Endothelial cell (in vitro differentiated cells): ENCODE measurements at places on chromosomes 4 and X. TPM values are rescaled to one million over a fixed set of nuclear protein-coding genes. Genes with fewer than 3 reads are reported as not detected.

Gene CSAG3
- 5.5 TPM for total RNA-seq

Gene NAA11
- not detected for total RNA-seq

Gene BEND2
- not detected for total RNA-seq

Gene DACH2
- 0.08 TPM for total RNA-seq

Gene C4orf46
- total RNA-seq, result 7.0 TPM

Gene CXCL5
- 3.4 TPM for total RNA-seq

Gene EREG
- not detected for total RNA-seq

Gene LIMCH1
- 257 TPM for total RNA-seq

Gene PABPC5
- 1.5 TPM for total RNA-seq

DNA sequence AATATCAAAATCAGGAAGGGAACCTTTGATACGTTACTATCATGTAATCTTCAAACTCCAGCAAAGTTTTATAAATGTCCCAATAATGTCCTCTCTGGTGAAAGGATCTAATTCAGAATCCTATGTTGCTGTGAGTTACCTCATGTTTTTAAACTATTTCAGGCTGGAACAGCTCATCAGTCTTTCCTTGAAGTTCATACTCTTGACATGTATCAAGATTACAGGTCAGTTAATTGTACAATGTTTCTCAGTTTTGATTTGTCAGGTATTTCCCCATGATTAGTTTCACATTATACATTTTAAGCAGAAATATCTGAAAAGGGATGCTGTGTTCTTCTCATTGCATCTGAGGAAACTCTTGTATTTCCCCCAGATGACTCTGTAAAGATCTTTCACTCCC lies 136.5 kb upstream of the HS3ST1 start:
- H3K36me3 ChIP-seq, result no peaks in the 10 kb centered on the region
- no peak overlapping the region for H3K4me3 ChIP-seq
- H3K27ac ChIP-seq, result no peak overlapping the region
- no peaks in the 10 kb centered on the region for H3K27me3 ChIP-seq
- no peak for DNase-seq

GRCh38 chr4:100117750-100118149 lies 72.5 kb downstream of the DDIT4L start:
- peaks cover 2% of the 10 kb centered on the region for H3K27me3 ChIP-seq
- H3K27ac ChIP-seq, result no peak overlapping the region
- no peak for DNase-seq
- H3K4me1 ChIP-seq, result peaks cover 27% of the 10 kb centered on the region
- H3K4me3 ChIP-seq, result no peak overlapping the region
- no peaks in the 10 kb centered on the region for H3K36me3 ChIP-seq

GRCh38 chrX:10296576-10296975 lies 139.8 kb downstream of the CLCN4 start:
- H3K4me3 ChIP-seq, result no peak overlapping the region
- H3K4me1 ChIP-seq, result no peaks in the 10 kb centered on the region
- no peaks in the 10 kb centered on the region for H3K27me3 ChIP-seq
- DNase-seq, result no peak
- H3K27ac ChIP-seq, result no peak overlapping the region

DNA sequence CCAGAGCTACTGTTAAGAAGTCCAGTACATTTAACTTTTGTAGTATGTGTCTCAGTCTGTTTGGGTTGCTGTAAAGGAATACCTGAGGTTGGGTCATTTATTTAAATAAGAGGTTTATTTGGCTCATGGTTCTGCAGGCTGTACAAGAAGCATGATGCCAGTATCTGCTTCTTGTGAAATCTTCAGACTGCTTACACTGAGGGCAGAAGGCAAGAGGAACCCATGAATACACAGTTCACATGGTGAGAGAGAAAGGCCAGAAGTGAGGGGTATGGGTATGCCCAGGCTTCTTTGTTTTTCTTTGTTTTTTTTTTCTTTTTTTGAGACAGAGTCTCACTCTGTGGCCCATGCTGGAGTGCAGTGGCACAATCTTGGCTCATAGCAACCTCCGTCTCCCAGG lies 6.0 kb upstream of the CISD2 start:
- no peak for DNase-seq
- H3K27me3 ChIP-seq, result peaks cover 5% of the 10 kb centered on the region
- peaks cover 7% of the 10 kb centered on the region for H3K4me1 ChIP-seq
- peaks cover 13% of the 10 kb centered on the region for H3K36me3 ChIP-seq
- no peak overlapping the region for H3K4me3 ChIP-seq

DNA sequence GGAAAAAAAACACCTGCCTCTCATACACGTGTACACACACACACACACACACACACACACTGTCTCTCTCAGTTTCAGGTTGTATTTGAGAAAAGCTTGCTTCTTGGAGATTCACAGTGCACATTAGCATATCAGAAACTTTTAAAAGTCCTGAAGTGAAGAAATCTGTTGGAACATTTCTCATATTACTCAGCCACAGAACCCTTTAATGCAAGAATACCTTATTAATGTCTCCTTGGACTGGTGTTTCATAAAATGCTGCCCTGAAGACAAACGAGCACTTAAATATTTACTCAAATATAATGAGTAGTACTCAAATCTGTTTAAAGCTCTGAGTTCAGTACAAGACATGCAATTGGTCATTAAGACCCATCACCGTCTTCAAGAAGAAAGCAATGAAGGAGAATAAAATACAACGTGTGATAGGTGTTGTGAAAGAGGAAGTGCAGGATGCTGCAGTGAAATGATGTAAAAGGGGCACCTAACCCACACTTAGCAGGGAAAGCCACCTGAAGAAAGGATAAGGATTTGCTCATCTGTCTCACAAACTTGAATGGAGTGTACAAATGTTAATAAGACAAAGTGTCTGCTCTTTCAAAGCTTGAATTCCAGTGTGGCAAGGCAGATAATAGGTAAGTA lies 57.0 kb downstream of the DCLK2 start:
- peaks cover 5% of the 10 kb centered on the region for H3K4me1 ChIP-seq
- no peak for DNase-seq
- H3K27ac ChIP-seq, result no peak overlapping the region
- no peaks in the 10 kb centered on the region for H3K36me3 ChIP-seq
- no peaks in the 10 kb centered on the region for H3K27me3 ChIP-seq
- H3K4me3 ChIP-seq, result no peak overlapping the region

DNA sequence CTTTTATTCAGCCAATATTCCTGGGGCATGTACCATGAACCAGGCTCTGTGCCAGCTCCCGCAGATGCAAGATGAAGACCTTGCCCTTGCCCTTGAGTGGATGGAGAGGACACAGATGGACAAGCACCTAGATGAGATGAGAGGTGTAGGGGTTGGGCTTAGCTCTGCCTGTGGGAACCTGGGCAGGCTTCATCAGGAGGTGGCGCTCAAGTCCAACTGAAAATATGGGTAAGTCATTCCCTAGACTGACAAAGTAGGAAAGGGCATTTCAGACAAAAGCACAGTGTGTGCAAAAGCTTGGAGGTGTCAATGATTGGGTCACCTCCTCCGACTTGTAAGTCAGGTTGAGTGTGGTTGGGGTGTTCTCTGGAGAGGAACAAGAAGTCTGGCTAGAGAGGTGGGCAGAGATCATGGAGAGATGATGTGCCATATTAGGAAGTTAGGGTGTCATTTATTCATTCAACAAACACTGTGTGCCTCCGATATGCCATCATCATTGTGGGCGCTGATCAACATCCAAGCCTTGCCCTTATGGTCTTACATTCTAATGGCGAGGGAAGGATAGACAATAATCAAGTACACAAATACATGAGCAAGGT lies 64.6 kb downstream of the ANAPC4 start:
- no peak overlapping the region for H3K27ac ChIP-seq
- peaks cover 2% of the 10 kb centered on the region for H3K27me3 ChIP-seq
- H3K4me1 ChIP-seq, result no peaks in the 10 kb centered on the region
- H3K36me3 ChIP-seq, result no peaks in the 10 kb centered on the region
- no peak overlapping the region for H3K4me3 ChIP-seq

DNA sequence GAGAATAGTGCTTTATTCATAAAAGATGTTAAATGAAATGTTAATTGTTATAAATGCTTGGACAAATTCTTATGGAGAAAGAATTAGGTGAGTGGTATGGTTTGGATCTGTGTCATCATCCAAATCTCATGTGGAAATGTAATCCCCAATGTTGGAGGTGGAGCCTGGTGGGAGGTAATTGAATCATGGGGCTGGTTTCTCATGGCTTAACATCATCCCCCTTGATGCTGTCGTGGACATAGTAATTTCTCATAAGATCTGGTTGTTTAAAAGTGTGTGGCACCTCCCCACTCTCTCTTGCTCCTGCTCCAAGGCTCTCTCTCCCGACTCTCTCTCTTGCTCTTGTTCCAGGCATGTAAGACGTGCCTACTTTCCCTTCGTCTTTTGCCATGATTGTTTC lies 22.5 kb downstream of the GYPE start:
- no peaks in the 10 kb centered on the region for H3K36me3 ChIP-seq
- H3K27me3 ChIP-seq, result no peaks in the 10 kb centered on the region
- DNase-seq, result no peak
- no peak overlapping the region for H3K27ac ChIP-seq

GRCh38 chr4:73788411-73788810 lies 48.0 kb downstream of the CXCL8 start:
- H3K27me3 ChIP-seq, result no peaks in the 10 kb centered on the region
- H3K4me3 ChIP-seq, result no peak overlapping the region
- no peaks in the 10 kb centered on the region for H3K36me3 ChIP-seq
- H3K27ac ChIP-seq, result no peak overlapping the region

GRCh38 chr4:134533068-134533467 lies 331.5 kb upstream of the PABPC4L start:
- no peaks in the 10 kb centered on the region for H3K36me3 ChIP-seq
- no peak overlapping the region for H3K4me3 ChIP-seq
- H3K27ac ChIP-seq, result no peak overlapping the region
- H3K4me1 ChIP-seq, result no peaks in the 10 kb centered on the region
- DNase-seq, result no peak
- H3K27me3 ChIP-seq, result no peaks in the 10 kb centered on the region

- no peak overlapping the region for H3K4me3 ChIP-seq
- H3K36me3 ChIP-seq, result no peaks in the 10 kb centered on the region
- H3K27me3 ChIP-seq, result no peaks in the 10 kb centered on the region
- peaks cover 20% of the 10 kb centered on the region for H3K4me1 ChIP-seq
- no peak for DNase-seq
Measured at GRCh38 chrX:41096339-41096955, 11.2 kb downstream of the USP9X start.

GRCh38 chr4:77367638-77368037 lies 210.6 kb downstream of the CCNG2 start:
- no peaks in the 10 kb centered on the region for H3K4me1 ChIP-seq
- H3K4me3 ChIP-seq, result no peak overlapping the region
- H3K27me3 ChIP-seq, result peaks cover 3% of the 10 kb centered on the region
- no peaks in the 10 kb centered on the region for H3K36me3 ChIP-seq

DNA sequence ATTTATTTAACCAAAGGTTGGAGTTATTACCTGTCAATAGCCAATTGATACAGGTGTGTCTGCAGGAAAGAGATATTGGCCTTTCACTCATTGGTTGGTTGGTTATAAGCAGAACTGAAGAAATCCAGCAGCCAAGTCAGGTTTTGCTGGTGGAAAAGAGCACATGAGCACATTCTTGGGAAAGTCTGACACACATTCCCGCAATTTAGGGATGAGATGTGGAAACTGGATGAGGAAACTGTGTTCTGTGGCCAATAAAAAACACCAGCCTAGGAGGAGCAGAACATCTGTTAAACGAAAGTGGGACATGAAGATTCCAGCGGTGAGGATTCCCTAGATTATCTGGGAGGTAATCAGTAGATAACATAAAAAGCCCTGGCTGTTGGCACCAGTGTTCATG lies 567.4 kb upstream of the CPEB2 start:
- no peaks in the 10 kb centered on the region for H3K4me1 ChIP-seq
- no peak overlapping the region for H3K4me3 ChIP-seq
- no peak for DNase-seq
- H3K27ac ChIP-seq, result no peak overlapping the region

GRCh38 chrX:116726806-116727205 lies 264.0 kb upstream of the CT83 start:
- H3K27ac ChIP-seq, result no peak overlapping the region
- peaks cover 3% of the 10 kb centered on the region for H3K36me3 ChIP-seq
- H3K4me1 ChIP-seq, result no peaks in the 10 kb centered on the region
- H3K27me3 ChIP-seq, result no peaks in the 10 kb centered on the region
- H3K4me3 ChIP-seq, result no peak overlapping the region

DNA sequence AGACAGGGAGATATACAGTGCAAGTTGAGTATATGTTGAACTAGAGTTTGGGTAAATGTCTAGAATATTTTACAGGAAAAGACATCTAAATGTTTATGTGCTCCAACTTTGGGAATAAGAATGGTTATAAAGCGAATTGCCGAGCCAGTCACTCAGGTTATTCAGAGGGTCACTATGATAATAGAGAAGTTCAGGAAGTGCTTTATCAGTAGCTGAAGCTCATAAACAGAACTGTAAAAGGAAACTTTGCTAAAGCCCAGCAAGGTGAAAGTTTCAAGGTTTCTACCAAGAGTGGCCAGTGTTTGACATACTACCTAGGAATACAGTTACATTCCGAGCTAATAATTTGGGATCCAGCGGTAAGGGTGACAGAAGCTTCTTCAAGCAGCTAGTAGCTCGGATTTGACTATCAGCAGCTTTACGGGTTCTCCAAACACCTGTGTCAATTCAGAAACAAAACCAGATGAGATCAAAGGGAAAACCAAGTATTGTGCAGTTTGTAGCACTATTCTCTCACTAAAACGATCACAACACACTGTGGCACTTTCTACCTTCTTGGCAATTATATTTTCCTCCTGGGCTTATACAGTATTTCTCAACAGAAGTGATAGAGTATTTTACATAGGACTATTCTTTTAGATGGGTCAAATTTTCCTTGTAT lies 17.2 kb upstream of the BCLAF3 start:
- no peak for DNase-seq
- H3K27me3 ChIP-seq, result no peaks in the 10 kb centered on the region
- no peak overlapping the region for H3K27ac ChIP-seq

- no peaks in the 10 kb centered on the region for H3K4me1 ChIP-seq
- no peaks in the 10 kb centered on the region for H3K27me3 ChIP-seq
- no peak overlapping the region for H3K27ac ChIP-seq
- no peak overlapping the region for H3K4me3 ChIP-seq
Measured at GRCh38 chr4:164441109-164441508, 312.8 kb upstream of the SMIM31 start.
